ENCODE measurements at places on chromosomes 11 and 22. TPM values are rescaled to one million over a fixed set of nuclear protein-coding genes. Genes with fewer than 3 reads are reported as not detected.

The TRAF6 gene
- total RNA-seq, result 17.6 TPM

The FGF19 gene
- not detected for total RNA-seq

The CD248 gene
- total RNA-seq, result 19.5 TPM

The TMEM45B gene
- not detected for total RNA-seq

The SYCE3 gene
- not detected for total RNA-seq

The NEAT1 gene
- 30.1 TPM for total RNA-seq

The OR8D1 gene
- not detected for total RNA-seq

The CRYBB3 gene
- total RNA-seq, result not detected

The SPTBN2 gene
- total RNA-seq, result 0.18 TPM

- peaks cover 24% of the 10 kb centered on the region for H3K4me1 ChIP-seq
- no peaks in the 10 kb centered on the region for H3K27me3 ChIP-seq
- H3K27ac ChIP-seq, result peak overlapping the region; percentile 76
- peaks cover 15% of the 10 kb centered on the region for H3K36me3 ChIP-seq
- H3K4me3 ChIP-seq, result peak overlapping the region; percentile 16
Observed at GRCh38 chr22:40436505-40437431, 66.4 kb downstream of the SGSM3 start.

DNA sequence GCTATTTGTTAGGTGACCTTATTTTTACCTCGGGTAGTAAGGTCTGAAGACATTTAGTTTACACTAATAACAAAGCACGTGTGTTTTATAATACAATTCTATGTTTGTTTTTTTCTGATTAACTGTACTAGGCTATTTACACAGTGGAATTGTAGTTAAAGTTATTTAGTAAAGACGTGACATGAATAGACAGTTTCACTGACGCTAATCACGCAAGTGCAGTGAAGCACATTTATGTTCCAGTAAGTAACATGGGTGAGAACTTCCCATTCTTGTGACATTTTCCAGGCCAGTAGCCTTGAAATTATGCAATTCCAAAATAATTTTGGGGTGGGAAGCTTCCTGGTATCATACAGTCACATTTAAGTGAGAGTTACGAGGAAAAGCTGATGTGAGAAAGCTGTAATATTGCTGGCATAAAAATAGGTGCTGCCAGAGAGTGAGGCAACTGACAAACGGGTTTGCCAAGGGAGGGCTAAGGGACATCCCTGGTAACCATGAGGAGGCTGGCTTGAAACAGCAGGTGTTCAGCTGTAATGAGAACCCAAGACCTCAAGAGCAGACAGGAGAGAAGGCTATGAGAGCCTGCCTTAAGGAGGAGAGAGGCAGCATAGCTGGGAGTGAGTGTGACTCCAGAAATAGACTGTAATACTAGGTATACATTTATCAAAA, 378.8 kb downstream of the DCDC1 start:
- H3K4me1 ChIP-seq, result no peaks in the 10 kb centered on the region
- H3K27me3 ChIP-seq, result no peaks in the 10 kb centered on the region
- DNase-seq, result no peak
- no peak overlapping the region for H3K27ac ChIP-seq
- no peak overlapping the region for H3K4me3 ChIP-seq
- H3K36me3 ChIP-seq, result no peaks in the 10 kb centered on the region

- H3K27me3 ChIP-seq, result no peaks in the 10 kb centered on the region
- no peak overlapping the region for H3K4me3 ChIP-seq
Observed at GRCh38 chr11:130514316-130514715, 65.9 kb downstream of the ADAMTS15 start.

GRCh38 chr22:48456449-48456848, 1371.2 kb downstream of the BRD1 start:
- no peaks in the 10 kb centered on the region for H3K36me3 ChIP-seq
- no peaks in the 10 kb centered on the region for H3K27me3 ChIP-seq
- no peak overlapping the region for H3K4me3 ChIP-seq
- H3K4me1 ChIP-seq, result no peaks in the 10 kb centered on the region

GRCh38 chr11:96037405-96037949, 113.6 kb upstream of the MTMR2 start:
- H3K4me3 ChIP-seq, result no peak overlapping the region
- H3K27me3 ChIP-seq, result no peaks in the 10 kb centered on the region
- peaks cover 4% of the 10 kb centered on the region for H3K4me1 ChIP-seq
- no peak for DNase-seq
- peaks cover 3% of the 10 kb centered on the region for H3K36me3 ChIP-seq

GRCh38 chr22:39985383-39986035, 9.2 kb upstream of the FAM83F start:
- DNase-seq, result no peak
- no peak overlapping the region for H3K27ac ChIP-seq
- H3K27me3 ChIP-seq, result peaks cover 57% of the 10 kb centered on the region
- H3K4me1 ChIP-seq, result no peaks in the 10 kb centered on the region

DNA sequence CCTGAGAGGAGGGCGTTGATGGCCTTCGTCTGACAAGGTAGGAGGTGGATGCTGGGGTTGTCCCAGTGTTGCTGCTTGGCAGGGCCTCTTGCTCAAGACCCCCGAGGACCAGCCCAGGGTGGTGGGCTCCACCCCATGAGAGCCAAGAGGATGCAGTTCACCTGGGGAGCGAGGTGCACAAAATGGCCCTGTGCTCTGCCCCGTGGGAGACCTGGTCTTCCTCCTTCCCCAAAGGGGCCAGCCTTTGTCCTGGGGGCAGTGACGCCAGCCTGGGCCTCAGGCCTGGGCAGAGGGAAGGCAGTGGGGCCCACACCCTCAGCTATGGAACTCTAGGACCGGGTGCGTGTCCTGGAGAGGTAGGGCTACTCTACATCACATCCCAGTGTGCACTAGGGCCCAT, 1233.3 kb downstream of the TBC1D22A start:
- H3K36me3 ChIP-seq, result no peaks in the 10 kb centered on the region
- no peaks in the 10 kb centered on the region for H3K27me3 ChIP-seq
- no peak overlapping the region for H3K4me3 ChIP-seq
- H3K4me1 ChIP-seq, result no peaks in the 10 kb centered on the region
- H3K27ac ChIP-seq, result no peak overlapping the region
- DNase-seq, result no peak

DNA sequence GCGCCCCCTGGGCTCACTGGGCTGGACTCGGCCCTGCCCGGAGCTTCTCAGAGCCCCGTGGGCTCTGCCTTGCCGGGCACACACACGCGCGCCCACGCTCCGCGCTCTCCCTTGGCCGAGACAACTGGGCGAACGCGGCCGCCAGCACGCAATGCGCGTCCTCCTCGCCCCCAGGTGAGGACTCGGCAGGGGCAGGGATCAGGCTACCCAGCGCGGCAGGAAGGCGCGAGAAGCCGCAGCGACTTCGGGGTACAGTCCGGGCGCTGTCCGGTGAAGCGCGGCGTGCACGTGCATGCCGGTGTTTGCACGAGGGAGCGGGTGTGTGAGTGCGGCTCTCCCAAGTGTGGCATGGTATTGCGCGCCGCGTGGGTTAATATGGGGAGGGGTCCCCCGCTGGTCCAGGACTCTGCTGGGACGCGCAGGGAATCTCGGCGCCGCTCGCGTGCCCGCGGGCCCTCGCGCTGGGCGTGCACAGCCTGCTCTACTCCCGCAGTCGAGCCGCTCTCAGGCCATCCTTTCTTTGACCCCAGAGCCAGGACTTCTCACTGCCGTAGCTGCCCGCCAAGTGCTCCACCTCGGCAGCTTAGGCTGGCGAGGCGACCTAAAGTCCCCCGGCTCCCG, 5.4 kb downstream of the WNT7B start:
- H3K4me1 ChIP-seq, result peaks cover 26% of the 10 kb centered on the region
- H3K27ac ChIP-seq, result no peak overlapping the region
- H3K36me3 ChIP-seq, result no peaks in the 10 kb centered on the region

DNA sequence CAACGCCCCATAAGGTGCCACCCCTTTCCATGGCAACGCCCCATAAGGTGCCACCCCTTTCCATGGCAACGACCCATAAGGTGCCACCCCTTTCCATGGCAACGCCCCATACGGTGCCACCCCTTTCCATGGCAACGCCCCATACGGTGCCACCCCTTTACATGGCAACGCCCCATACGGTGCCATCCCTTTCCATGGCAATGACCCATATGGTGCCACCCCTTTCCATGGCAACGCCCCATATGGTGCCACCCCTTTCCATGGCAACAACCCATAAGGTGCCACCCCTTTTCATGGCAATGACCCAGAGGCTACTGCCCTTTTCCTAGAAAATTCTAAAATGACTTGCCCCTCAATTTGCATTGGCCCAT, 72.1 kb downstream of the BRD1 start:
- no peak overlapping the region for H3K4me3 ChIP-seq
- no peaks in the 10 kb centered on the region for H3K4me1 ChIP-seq
- no peak for DNase-seq
- H3K36me3 ChIP-seq, result no peaks in the 10 kb centered on the region

GRCh38 chr22:24540470-24540869, 14.5 kb downstream of the GUCD1 start:
- peaks cover 2% of the 10 kb centered on the region for H3K4me1 ChIP-seq
- H3K27me3 ChIP-seq, result no peaks in the 10 kb centered on the region
- DNase-seq, result no peak
- no peak overlapping the region for H3K4me3 ChIP-seq
- no peak overlapping the region for H3K27ac ChIP-seq

GRCh38 chr11:111982541-111983186, 42.5 kb upstream of the DLAT start:
- peak overlapping the region; percentile 62 for H3K27ac ChIP-seq
- DNase-seq, result no peak

DNA sequence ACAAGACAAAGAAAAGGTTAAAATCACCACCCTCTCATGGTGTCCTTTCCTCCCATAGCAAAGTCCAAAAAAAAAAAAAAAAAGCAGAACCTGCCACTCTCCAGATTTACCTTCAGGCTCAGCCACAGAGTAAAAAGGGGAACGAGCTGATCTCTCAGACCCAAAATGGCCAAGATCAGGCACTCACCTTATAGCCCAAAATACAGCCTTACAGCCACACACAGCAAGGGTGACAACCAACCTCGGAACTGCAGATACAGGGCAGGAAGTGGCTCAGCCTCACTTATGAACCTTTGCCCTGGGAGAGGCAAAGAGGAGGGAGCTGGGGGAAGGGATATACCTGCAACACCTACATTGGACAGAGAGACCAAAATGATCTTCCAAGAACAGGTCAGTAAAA, 4.5 kb downstream of the FHIP1B start:
- H3K4me3 ChIP-seq, result no peak overlapping the region
- 0 out of 2 replicates have a peak, but pooled peaks cover 1% of the 10 kb centered on the region for H3K4me1 ChIP-seq
- H3K27ac ChIP-seq, result no peak overlapping the region
- H3K36me3 ChIP-seq, result no peaks in the 10 kb centered on the region

DNA sequence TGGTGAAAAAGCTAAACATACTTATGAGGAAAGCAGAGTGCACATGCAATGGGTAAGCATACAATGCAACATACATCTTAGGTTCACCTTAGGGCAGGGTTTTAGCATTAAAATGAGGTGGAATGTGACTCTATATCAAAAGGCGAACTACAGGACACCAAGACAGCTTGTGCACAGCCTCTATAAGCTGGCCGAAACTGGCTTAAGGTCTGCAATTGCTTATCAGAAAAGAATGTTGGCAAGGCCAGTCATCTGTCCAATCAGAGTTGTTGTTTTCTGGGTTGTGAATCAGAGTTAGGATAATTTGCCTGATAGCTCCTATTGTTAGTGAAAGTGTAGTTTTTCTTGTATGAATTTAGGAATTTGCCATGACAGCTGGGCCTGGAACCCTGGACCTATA, 76.5 kb downstream of the LRRC4C start:
- no peaks in the 10 kb centered on the region for H3K27me3 ChIP-seq
- no peak for DNase-seq
- no peaks in the 10 kb centered on the region for H3K4me1 ChIP-seq
- no peaks in the 10 kb centered on the region for H3K36me3 ChIP-seq

DNA sequence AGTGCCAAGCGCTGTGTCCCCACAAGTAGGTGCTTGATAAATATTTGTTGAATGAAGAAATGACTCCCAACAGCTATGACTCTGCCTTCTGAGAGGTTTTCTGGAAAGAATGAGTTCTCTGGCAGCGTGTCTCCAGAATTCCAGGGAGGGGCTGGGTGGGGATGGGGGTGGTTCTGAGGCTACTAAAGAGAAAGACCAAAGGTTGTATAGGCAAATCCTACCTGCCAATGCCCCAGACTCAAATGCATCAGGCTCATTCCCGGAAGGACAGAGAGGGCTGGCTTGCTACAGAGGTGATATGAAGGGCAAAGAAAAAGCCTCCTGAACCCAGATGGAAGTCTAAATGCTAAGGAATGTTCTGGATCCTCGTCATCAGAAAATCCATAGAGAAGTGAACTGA, 1.9 kb downstream of the DUSP18 start:
- peaks cover 10% of the 10 kb centered on the region for H3K36me3 ChIP-seq
- H3K4me1 ChIP-seq, result no peaks in the 10 kb centered on the region
- no peak for DNase-seq

DNA sequence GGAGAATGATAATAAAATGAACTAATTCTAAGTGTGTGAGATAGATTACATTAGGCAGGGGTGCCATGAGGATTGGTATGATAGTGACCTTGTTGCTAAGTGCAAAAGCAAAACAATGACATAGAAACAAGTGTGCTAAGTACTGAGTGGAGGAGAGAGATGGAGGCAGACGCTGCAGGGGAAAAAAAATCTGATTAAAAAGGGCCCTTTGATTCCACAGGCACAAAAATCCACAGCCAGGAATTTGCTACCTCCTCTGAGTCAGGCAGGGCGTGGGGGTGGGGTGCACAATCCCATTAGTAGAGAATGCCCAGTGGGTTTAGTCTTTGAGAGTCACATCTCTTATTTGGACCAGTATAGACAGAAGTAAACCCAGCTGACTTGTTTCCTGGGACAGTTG, at the start of gene CNTF:
TSS of gene CNTF (plus strand) at position 322 of the 400 bp plus-strand sequence. CDS start 88 bp downstream, outside the sequence.
- H3K4me3 ChIP-seq, result no peak within 1 kb of the TSS
- peaks cover 16% of the 10 kb centered on the region for H3K4me1 ChIP-seq
- peak; percentile 13 for DNase-seq
- no peaks in the 10 kb centered on the region for H3K27me3 ChIP-seq

DNA sequence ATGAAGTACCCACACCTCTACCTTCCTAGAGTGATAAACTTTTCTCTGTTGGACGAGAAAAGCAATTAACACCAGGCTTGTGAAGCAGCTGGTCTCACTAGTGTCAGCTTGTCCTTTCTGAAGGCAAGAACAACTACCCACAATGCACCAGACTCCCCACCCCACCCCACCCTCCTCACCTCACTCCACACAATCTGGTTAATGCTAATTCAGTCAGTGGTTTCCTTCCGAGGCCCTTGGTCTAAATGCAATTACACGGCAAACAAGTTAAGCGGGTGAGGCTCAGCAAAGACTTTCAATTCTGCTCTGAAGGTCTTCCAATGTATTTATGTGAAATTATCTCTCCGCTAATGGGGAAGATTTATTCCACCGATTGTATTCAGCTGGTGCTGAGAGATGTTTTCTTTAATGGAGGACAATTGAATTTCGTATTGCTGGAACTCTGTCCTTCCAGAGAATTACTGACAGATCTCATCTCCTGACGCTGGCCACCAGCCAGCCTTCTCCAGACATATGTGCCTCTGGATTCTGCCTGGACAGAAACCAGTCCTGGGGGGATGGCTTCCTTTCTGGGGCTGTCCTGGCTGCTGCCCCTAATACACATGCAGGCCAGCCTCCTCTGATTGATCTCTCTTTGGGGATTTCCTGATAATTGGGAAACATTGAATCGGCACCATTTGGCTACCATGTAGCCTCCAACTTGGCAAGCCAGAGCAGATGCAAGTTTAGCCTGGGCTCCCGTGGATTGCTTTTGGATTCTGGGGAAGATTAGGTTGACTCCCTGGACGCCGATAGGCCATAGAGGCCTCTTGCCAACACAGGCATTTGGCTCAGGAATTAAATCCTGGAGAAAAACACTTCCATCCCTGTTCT, 165.8 kb upstream of the NARS2 start:
- no peaks in the 10 kb centered on the region for H3K36me3 ChIP-seq
- no peaks in the 10 kb centered on the region for H3K27me3 ChIP-seq
- no peak overlapping the region for H3K4me3 ChIP-seq
- H3K27ac ChIP-seq, result no peak overlapping the region

Measured in IMR-90 (cell line).